Endothelial cell of umbilical vein (primary cell): ENCODE measurements at places on chromosomes 7 and 10. TPM values are rescaled to one million over a fixed set of nuclear protein-coding genes. Genes with fewer than 3 reads are reported as not detected.

DNA sequence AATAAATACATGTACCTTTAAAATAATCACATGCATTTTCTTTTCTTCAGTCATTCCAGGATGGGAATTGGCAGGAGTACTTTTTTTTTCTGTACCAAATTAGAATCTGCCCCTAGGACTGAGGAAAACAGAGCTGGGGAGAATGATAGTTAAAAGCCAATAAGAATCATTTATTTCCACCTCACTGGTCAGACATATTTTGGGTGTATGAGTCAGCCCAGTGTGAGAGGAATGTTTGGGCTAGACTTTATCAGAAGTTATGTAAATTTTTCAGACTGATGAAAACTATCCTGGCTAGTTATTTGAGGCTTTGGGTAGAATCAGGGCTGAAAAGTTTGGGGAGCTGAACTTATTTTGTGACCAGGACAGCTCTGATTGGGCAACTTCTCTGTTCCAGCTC lies 303.1 kb upstream of the NPSR1 start:
- DNase-seq = no peak
- H3K27ac ChIP-seq = no peak overlapping the region
- H3K4me3 ChIP-seq = no peak overlapping the region
- no peaks in the 10 kb centered on the region for H3K36me3 ChIP-seq

RBP3 gene
- not detected in 2 replicates for total RNA-seq

DNA sequence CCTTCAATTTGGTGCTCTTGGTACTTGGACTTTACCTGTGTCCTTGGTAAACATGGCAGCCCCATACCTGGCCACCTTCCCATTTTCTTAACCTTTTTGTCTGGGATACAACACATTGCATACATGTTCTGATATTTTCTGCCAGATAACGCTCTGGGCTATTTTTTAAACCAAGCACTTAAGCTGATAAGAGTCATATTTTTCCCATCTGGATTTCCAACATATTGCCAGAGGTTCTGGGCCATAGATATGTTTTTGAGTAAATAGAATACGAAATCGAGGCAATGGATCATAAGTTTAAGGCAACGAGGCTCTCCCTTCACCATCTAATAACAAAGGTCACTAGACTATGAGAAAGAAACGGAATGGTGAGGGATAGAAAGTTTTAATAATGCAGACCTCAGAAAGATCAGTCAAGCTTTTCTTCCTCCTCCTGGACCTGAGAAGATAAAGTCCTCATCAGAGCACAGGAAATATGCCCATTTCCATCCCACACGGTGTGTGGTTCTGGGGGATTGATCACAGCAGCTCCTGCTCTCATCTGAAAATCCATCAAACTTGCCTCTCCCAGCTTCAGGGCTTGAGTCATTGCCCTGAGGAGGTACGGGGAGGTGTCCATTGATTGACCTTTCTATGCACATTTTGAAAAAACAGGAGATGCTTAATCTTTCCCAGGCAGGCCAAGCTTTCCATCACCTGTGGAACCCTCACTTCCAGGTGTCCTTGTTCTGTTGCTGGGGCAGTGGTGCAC lies 257.2 kb downstream of the GFRA1 start:
- no peak overlapping the region for H3K27ac ChIP-seq
- H3K27me3 ChIP-seq = no peaks in the 10 kb centered on the region
- no peaks in the 10 kb centered on the region for H3K36me3 ChIP-seq

MACROH2A2 gene
- not detected in 2 replicates for total RNA-seq

DNA sequence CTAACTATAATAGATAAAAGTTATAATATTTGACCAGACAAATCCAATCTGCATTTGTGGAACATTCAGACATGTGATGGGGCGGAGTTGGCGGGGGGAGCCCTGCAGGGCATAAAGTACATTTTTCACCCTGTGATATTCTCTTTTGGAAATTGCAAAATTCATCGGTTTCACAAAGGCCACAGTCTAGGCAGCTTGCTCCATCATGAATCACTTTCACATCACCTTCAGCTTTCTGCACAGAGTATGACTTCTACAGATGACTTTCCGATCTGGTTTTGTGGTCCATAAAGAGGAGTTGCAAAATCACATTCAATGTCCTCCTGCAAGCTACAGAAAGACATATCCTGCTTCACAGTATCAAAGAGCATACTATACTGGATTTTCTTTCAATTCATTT lies 51.4 kb upstream of the APBB1IP start:
- no peaks in the 10 kb centered on the region for H3K4me1 ChIP-seq
- H3K36me3 ChIP-seq = no peaks in the 10 kb centered on the region
- no peak overlapping the region for H3K4me3 ChIP-seq
- no peak overlapping the region for H3K27ac ChIP-seq
- H3K27me3 ChIP-seq = no peaks in the 10 kb centered on the region
- no peak for DNase-seq

ZCCHC24 gene
- 5.7 and 8.4 TPM in 2 replicates for total RNA-seq

TRIM73 gene
- 1.2 and 2.0 TPM in 2 replicates for total RNA-seq

- H3K4me3 ChIP-seq = no peak overlapping the region
- H3K36me3 ChIP-seq = no peaks in the 10 kb centered on the region
- DNase-seq = no peak
- H3K27ac ChIP-seq = no peak overlapping the region
- peaks cover 6% of the 10 kb centered on the region for H3K4me1 ChIP-seq
Measured at GRCh38 chr10:113329121-113329596, 223.7 kb upstream of the HABP2 start.

DNA sequence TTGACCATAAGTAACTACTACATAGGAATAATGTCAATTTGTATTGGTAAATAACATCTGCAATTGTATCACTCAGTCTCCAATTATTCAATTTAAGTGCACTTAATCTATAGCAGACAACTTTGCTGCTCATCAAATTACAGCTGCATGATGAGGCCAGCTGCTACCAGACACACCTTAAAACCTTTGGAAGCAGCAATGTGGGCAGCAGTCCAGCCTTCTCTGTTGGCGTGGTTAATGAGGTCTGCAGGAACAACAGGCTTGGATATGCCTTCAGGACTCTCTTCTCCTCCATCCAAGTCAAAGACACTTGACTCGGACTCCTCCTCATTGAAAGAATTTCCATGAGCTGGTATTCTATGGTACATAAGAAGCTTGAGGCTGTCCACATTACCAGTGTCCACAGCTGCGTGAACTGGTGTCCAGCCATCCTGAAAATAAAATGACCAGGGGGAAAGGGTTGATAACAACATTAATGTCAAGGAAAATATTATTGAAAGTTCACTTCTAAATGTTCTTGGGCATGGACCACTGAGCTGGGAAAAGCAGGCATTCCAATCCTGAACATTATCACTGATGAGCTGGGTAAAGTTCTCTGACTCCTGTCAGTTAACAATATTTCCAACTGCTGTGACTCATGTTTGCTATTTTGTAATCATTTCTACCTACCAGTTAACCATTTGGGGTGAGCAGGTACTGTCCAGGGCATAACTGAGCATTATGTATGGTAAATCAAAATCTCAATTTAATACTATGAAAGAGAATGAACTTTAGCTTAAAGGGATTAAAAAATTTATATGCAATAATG lies 95.7 kb downstream of the CTTNBP2 start:
- no peaks in the 10 kb centered on the region for H3K36me3 ChIP-seq
- no peak overlapping the region for H3K4me3 ChIP-seq
- no peaks in the 10 kb centered on the region for H3K27me3 ChIP-seq
- H3K27ac ChIP-seq = no peak overlapping the region
- DNase-seq = no peak
